Type B pancreatic cell (in vitro differentiated cells): ENCODE measurements at places on chromosomes 13 and 19. TPM values are rescaled to one million over a fixed set of nuclear protein-coding genes. Genes with fewer than 3 reads are reported as not detected.

DNA sequence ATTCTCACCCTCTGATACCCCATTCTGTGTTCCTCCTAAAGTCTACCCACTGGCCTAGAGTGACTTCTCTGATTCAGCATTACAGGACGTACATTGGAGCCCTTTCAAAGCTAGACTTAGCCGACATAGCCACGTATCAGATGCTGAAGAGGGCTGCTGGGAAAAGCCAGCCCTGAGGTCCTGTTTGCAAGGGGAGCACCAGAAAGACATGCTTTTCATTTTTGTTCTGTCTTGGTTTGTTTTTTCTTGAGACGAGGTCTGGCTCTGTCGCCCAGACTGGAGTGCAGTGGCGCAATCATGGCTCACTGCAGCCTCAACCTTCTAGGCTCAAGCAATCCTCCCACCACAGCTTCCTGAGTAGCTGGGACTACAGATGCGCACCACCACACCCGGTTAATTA is 6.3 kb upstream of the ZSWIM4 start:
- H3K27ac ChIP-seq, result no peak overlapping the region
- DNase-seq, result no peak
- no peaks in the 10 kb centered on the region for H3K36me3 ChIP-seq
- H3K4me1 ChIP-seq, result peaks cover 11% of the 10 kb centered on the region
- H3K4me3 ChIP-seq, result no peak overlapping the region
- no peaks in the 10 kb centered on the region for H3K27me3 ChIP-seq

- H3K27ac ChIP-seq, result no peak overlapping the region
- no peaks in the 10 kb centered on the region for H3K27me3 ChIP-seq
- H3K36me3 ChIP-seq, result no peaks in the 10 kb centered on the region
- H3K4me3 ChIP-seq, result no peak overlapping the region
These were observed 1214.1 kb downstream of the DIAPH3 start for GRCh38 chr13:58949646-58950045.

DNA sequence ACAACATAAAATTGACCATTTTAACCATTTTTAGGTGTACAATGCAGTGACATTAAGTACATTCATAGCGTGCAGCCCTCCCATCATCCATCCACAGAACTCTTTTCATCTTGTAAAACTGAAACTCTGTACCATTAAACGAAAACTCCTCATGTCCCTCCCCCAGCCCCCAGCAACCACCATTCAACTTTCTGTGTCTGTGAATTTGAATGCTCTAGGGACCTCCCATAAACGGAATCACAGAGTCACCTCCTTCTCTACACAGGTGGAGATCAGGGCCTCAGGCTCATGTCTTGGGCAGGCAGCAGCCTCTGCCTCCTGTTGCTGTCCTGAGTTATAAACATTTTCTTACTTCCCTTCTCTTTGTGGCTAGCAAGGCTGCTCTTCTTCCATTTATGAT is 7.3 kb upstream of the CCNE1 start:
- no peak overlapping the region for H3K27ac ChIP-seq
- H3K27me3 ChIP-seq, result no peaks in the 10 kb centered on the region
- H3K4me1 ChIP-seq, result peaks cover 12% of the 10 kb centered on the region
- H3K36me3 ChIP-seq, result no peaks in the 10 kb centered on the region
- H3K4me3 ChIP-seq, result no peak overlapping the region

- H3K36me3 ChIP-seq, result peaks cover 26% of the 10 kb centered on the region
- H3K27ac ChIP-seq, result no peak overlapping the region
- peaks cover 4% of the 10 kb centered on the region for H3K4me1 ChIP-seq
- DNase-seq, result no peak
These were observed 27.5 kb upstream of the SIGLEC11 start for GRCh38 chr19:49988433-49988832.

Gene GDF15
- 102 and 106 TPM in 2 replicates for total RNA-seq

- no peaks in the 10 kb centered on the region for H3K36me3 ChIP-seq
- DNase-seq, result no peak
- no peaks in the 10 kb centered on the region for H3K4me1 ChIP-seq
- H3K27me3 ChIP-seq, result peaks cover 13% of the 10 kb centered on the region
- no peak overlapping the region for H3K27ac ChIP-seq
These were observed 30.4 kb upstream of the CEACAM21 start for GRCh38 chr19:41545547-41545946.

Gene BEST2
- total RNA-seq, result 0.14 TPM in 1 of 2 replicates, not detected in the other

DNA sequence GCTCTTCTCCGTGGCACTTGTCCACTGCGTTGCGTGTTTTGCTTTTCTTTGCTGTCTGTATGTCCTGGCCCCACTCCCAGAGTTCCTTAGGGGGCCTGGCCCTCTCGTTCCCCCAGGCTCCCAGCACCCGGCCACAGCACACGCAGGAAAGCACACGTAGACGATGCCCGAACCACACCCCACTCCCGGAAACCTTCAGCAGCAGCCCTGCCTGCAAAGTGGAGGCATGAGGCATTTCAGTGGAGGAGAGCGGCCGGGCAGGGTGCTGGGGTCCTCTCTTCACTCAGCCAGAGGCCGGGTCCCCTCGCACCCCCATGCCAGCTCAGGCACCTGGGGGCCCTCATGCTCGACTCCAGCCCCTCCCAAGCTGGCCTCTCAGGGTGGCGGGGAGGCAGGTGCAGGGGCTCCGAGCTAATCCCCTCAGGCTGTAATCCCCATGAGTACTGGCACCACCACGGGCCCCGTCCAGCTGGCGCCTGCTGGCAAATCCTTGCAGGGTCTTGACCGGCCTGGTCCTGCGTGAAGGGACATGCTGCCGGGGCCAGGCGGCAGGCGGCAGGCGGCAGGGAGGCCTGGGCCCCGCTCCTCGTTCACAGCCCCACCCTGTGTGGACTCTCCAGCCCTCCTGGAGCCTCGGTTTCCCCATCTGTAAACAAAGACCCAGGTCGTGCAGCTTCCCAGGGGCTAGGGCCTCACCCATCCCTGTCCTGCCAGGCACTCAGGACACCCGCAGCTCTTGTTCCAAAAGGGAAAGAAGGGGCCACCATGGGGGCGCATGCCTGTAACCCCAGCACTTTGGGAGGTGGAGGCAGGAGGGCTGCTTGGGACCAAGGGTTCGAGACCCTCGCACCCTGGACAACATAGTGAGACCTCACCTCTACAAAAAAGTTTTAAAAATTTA is 7.0 kb downstream of the PIP5K1C start:
- peaks cover 7% of the 10 kb centered on the region for H3K4me1 ChIP-seq
- DNase-seq, result no peak
- no peaks in the 10 kb centered on the region for H3K27me3 ChIP-seq
- H3K4me3 ChIP-seq, result no peak overlapping the region

DNA sequence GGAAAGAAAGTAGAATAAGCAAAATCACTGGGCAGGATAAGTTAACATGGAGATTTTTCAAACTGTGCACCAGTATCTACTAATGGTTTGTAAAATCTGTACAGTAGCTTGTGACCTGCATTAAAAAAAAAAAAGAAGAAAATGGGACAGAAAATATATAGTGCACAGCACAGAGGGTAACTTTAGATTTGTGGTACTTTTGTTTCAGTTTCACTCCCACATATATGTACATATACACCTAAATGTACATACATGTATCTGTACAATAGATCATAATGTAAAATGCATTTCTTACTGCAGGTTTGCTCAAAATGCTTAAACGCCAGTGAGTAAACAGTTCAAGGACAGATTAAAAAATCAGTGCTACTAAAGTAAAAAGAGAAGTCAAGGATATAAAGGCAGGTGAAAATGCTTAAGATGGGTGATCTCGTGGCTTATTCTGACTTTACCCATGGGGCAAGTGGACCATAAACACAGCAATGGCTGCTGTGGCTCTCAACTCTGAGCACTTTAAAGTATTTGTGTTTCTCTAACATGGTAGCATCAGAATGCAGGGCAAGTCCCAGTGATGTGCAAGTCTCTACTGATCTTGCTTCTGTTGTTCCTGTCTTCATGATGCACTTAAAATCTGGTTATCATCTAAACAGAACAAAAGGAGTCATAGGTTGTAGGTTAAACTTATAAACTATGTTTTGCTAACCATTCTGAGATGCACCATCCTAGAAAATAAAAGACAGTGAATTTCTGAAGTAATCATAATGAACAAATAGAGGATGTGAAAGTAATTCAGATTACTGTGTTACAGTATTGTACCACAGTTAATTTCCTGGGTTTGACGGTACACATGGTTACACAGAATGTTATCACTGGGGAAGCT is 112.3 kb downstream of the MIPEP start:
- peaks cover 14% of the 10 kb centered on the region for H3K4me1 ChIP-seq
- DNase-seq, result no peak
- no peak overlapping the region for H3K27ac ChIP-seq
- H3K36me3 ChIP-seq, result peaks cover 10% of the 10 kb centered on the region

- H3K27ac ChIP-seq, result no peak overlapping the region
- H3K27me3 ChIP-seq, result peaks cover 86% of the 10 kb centered on the region
- H3K4me3 ChIP-seq, result peak overlapping the region; percentile 71
- H3K4me1 ChIP-seq, result peaks cover 20% of the 10 kb centered on the region
These were observed 1.7 kb downstream of the PDE4A start for GRCh38 chr19:10422046-10422461.

Gene CNN1
- 2.3 and 7.9 TPM in 2 replicates for total RNA-seq
